ENCODE measurements at places on chromosomes 16 and 17.

DNA sequence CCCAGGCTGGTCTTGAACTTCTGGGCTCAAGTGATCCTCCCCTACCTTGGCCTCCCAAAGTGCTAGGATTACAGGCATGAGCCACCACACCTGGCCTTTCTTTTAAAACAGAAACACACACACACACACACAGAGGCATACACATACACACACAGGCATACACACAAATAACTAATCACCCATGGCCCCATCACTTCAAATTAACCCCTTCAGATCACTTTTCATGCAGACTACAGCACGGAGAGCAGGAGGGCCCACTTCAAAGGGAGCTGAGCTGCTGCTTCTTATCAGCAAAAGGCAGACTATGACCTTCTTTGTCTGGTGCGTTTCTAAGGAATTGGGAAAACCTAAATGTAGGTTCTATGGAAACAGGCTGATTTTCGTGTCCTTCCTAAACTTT lies 1.9 kb downstream of the CLCN7 start:
- no peak for DNase-seq

DNA sequence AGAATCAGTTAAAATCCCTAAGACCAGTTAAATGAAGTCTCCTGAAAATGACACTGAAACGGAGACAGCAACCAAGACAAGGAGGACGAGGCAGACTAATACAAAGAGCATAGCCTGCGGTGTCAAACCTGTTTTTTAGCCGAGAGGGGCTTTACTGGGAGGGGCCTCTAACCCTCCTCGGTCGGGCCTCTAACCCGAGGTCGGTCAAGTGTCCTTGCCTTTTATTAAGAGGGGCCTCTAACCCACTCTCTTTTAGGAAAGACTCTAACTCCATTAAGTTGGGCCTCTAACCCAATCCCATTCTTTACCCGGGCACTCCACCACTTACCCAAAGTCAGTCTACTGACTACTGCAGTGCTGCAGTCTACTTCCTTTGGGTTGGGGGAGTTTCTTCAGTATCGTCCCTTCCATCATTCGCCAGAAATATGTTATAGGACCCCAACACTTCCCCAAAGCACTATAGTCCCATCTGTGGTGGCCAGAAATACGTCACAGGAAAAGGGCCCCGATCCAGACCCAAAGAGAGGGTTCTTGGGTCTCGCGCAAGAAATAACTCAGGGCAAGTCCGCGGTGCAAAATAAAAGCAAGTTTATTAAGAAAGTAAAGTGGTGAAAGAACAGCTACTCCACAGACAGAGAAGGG lies 39.2 kb upstream of the ARL4D start:
- no peak for DNase-seq

DNA sequence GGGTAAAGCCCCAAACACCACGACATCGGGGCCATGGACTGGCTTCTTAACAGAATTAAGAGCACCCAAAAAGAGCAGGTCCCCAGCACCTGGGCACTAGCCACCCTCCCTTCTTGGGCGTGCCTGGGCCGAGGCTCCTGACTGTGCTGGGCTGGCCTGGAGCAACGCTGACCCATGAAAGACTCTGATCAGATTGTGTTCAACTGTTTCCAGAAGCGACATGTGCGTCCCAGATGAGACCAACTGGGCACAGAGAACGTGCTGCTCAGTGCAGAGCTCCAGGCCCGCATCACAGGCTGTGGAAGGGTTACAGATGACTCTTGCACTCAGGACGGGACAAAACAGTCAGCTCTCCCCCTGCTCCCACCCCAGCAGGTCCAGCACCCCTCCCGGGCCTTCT lies 100.7 kb downstream of the KCNJ12 start:
- no peak for DNase-seq

GRCh38 chr17:49200423-49201083 lies 9.8 kb downstream of the GNGT2 start:
- no peak for DNase-seq

- DNase-seq: peak; percentile 46
These were observed 3.6 kb downstream of the ZNF267 start for GRCh38 chr16:31876951-31877828.

DNA sequence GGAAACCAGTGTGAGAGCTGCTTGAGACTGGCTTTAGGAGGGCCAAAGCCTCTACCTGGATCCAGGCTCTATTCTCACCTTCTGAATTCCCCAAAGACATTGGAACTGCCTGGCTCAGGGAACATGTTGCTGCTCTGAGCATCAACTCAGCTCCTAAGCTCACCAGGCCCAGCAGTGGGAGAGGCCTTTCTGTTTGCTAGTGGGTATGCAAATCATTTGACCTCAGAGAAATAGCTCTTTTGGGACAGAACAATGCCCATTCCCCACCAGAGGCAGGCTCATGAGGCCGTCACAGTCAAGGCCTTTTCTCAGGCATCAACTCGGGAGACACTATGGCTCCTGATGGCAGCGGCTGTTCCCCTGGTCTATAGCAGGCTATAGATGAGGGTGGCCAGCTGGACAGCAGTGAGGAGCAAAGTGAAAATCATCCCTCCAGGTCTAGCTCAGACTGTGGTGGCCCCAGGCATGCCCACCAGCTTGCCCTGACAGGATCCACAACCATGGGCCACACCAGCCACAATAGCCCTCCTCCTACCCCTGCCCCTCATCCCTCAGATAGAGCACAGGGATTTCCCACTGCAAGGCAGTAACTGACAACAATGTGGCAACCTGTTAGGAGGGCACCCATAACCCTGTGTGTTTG lies 30.4 kb upstream of the GFOD2 start:
- DNase-seq: no peak

DNA sequence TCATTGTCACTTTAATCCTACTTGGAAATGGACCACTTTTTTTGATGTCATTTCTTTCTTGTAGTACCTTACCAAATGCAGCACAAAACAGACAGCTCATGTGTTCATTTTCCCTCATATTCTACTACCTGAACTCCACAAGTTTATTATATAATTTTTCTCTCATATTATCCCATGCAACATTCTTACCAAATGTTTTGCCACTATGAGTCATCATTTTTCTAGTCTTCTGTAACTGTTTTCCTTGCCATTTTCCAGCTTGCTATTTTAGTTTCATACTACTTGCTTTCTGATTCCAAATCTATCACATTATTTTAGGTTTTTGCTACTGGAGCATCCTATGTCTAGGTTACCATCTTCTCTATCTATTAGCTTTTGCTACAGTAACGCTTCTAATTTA lies 332.7 kb downstream of the ZFHX3 start:
- no peak for DNase-seq

- no peak for DNase-seq
These were observed 26.9 kb downstream of the ATAD5 start for GRCh38 chr17:30858556-30859250.

- no peak for DNase-seq
These were observed 665 bp upstream of the MT1M start for GRCh38 chr16:56631832-56632155.

DNA sequence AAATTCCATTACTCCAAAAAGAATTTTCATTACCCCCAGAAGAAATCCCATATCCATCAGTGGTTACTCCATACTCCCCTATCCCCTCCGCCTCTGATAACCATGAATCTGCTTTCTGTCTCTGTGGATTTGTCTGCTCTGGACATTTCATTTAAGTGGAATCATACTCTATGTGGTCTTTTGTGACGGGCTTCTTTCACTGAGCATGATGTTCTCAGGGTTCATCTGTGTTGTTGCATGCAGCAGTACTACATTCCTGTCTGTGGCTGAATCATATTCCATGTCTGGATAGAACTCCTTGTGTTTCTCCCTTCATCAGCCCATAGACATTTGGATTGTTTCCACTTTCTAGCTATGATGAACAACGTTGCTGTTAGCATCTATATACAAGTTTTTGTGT lies 59.5 kb upstream of the IRX3 start:
- peak; percentile 38 for DNase-seq

DNA sequence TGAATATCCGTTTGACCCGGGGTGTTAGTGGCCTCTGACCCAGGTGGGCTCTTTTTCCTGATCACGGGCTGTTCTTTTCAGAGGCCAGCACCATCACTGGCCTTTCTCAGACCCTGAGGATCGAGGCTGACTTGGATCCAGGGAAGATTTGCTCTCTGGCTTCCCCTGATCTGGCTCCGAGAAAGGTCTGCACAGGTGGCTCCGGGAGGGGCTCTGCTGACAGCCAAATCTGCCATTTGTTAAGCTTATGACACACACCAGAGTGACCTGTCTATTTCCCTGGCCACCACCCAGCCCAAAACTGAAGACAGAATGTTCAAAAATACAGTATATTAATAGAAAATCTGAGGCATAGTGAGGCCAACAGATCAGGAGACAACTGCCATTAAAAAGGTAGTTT lies 221.8 kb upstream of the TNRC6C start:
- DNase-seq: no peak

- DNase-seq: no peak
These were observed 864.0 kb downstream of the KCNJ2 start for GRCh38 chr17:71033336-71033735.

- DNase-seq: no peak
These were observed 112.6 kb upstream of the IRX5 start for GRCh38 chr16:54817940-54818574.

- no peak for DNase-seq
These were observed 36.7 kb downstream of the HNF1B start for GRCh38 chr17:37708008-37708615.

- no peak for DNase-seq
These were observed 38.0 kb downstream of the AXIN2 start for GRCh38 chr17:65523411-65523810.

DNA sequence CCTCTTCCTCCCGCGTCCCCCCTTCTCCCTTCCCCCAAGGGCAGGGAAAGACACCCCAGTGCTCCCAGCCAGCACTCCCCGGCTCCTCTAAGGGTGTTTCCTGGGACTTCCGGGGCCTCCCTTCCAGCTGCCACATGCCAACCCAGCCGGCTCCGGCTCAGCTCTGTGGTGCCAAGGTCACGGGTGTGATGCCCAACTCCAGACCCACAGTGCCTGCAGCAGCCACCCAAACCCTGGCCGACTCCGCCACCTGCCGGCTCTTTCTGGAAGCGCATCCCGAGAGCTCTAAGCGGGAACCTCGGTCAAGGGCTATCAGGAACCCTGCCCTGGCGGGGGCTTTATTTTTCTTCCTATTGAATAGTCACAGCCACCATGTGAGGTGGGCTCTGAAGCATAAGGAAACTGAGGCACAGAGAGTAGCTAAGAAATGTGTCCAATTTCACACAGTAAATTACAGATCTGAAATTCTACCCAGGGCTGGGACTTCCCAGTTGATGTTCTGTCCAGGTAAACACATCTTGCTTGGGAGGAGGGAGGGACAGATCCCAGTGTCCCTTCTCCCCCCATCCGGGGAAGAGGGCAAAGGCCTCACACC lies 3.3 kb upstream of the PPP1R1B start:
- no peak for DNase-seq

DNA sequence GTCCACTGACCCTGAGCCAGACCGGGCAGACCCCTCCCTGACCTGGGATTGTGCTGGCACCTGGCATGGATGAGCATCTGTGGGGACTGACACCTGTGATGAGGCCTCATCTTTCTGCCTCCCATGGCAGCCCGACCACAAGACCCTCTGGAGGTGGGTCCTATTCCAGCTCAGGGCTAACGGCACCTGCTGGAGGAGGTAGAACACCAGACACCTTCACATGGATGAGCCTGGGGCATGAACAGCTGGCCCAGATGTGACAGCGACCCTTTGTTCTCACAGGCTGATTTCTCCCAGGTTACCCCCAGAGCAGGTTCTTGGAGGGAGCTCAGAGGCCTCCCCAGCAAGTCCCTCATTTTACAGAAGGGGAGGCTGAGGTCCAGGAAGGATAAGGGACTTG lies 46.4 kb upstream of the PIK3R6 start:
- DNase-seq: no peak
